ENCODE measurements at places on chromosomes 1 and 21.

- DNase-seq: no peak
These were observed 1023.2 kb downstream of the KCNT2 start for GRCh38 chr1:195584870-195585624.

DNA sequence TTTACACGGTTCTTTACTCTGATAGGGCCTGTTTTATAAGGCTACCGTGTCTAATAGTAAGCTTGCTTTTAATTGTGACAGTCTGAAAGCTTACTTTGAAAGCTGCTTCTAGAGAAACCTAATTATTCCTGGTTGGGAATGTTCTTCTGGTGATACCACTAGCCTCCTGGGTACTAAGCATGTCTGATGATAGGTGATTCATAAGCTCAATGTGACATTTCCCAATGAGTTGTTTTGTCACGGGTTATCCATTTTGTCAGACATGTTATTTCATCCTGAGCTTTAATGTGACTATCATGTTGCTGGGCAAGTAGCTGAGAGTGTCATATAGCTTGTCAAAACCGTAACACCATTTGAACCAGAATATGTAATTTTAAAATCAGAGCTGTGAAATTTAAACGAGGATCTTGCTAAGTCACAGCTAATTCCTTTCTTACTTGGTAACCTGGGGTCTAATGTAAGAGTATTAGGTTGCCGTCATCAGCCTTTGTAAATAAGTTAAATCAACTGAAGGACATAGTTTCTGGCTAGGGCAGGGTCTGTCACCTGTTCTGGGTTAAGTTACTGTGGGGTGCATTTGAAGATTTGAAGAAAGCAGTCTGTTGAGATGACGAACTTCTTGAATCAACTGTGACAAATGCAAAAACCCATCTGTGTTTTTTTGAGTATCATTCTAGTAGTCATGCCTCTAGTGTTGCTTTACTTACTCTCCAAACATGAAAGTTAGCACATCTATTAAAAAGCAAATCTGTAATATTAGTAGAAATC is 529.2 kb downstream of the USP25 start:
- DNase-seq: no peak

DNA sequence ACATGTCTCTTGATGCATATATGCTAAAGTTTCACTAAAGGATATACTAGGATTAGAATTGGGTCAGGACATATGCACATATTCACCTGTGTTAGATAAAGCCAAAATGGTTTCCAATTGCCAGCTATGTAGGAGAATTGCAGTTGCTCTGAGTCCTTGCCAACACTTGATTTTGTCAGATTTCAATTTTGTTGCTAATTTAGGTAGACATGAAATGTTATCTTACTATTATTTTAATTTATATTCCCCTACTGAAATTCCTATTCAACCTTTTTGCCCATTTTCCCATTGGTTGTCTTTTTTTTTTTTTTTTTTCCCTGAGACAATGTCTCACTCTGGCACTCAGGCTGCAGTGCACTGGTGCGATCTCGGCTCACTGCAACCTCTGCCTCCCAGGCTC is 13.4 kb downstream of the HDAC1 start:
- DNase-seq: no peak

- DNase-seq: no peak
These were observed 38.0 kb upstream of the COL18A1 start for GRCh38 chr21:45366931-45367401.

DNA sequence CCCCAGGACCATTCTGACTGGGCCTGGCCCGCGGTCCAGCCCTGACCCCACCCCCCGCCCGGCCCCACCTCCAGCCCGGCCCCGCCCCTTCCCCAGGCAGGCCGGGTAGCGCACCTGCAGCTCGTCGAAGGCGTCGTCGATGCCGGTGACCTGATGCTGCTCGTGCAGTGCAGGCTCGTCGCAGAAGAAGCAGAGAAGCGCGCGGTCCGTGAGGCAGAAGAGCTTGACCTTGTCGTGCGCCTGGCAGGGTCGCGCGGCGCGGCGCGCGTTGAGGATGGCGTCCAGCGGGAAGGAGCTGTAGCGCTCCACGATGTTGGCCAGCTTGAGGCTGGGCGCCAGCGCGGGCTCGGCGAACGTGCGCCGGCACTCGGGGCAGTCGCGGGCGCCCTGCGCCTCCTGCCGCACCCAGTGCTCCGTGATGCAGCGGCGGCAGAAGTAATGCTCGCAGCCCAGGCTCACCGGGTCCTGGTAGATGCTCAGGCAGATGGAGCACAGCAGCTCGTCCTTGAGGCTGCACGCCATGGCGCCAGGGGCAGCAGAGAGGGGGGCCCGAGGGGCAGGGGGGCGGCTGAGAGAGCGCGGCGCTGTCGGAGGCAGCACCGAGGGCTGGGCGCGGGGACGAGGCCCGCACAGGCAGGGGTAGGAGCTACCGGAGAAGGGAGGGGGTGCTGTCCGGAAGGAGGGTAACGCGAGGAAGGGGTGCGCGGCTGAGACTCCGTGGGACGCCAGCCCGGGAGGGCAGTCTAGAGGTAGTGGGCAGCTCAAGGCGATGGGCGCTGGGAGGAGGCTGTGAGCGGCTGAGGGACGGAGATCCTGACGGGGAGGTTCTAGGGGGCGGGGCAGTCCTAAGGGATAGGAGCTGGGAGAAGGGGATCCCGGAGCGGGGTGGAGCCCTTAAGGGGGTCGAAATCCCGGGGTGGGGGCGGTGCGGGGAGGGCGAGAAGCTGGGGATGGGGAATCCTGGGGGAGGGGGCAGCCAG is 642 bp downstream of the TRIM62 start:
- peak; percentile 66 for DNase-seq

DNA sequence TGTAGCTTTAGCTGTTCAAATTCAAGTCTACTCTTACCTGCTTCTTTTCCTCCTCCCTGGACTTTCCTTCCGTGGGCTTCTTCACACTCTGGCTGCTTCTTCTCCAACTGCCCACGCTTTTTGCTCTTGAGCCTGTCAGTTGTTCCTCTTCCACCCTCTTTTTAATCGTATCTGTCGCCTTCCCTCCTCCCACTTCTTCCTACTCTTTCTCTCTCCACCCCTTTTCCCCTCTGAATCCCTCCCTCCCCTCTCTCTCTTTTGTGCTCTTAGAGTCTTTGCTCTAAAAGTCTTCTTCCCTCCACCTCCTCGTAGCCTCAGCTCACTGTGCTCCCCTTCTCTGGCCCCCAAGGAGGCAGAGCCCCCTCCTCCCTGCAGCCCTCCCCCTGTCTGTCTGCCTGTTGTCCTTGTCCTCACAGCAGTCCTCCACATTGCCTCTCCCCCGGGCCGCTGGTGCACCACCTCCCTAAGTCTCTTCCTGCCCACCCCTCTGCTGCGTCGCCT is 12.9 kb upstream of the GJA5 start:
- no peak for DNase-seq

DNA sequence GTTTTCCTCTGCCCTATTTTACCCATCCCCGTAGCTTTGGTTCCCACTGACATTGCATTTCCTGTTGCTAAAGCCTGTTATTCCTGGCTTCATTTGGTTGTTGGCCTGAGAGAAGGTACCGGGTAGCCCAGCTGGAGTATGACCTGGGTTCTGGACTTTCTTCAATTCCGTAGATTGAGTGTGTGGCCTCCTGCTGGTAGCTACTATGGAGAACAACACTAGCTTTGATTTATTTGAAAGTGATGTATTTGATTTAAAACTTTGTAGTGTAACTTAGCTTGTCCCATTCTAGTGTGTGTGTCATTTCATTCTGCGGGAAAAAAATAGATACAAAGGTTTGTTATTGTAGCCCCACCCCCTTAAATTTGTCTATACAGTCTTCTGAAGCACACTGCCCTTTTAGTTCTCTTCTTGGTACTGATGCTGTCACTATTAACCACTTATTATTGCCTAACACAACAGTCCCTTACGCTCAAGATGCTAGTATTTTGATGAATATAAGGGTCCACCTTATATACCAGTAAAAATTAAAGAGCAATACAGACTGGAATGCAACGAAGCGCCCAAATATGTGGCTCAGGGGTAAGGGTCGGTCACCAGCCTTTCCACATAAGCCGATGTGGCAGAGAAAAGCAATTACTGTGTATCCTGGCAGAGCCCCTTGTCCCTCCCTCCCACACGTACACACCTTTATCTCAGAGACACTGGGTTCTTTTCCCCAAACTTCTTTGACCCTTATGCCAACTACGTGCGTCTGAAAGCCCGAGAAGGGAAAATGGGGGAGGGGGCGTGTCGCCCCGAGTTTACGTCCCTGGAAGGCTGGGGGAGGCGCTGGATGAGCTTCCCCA is 643 bp upstream of the MOV10 start:
- no peak for DNase-seq

DNA sequence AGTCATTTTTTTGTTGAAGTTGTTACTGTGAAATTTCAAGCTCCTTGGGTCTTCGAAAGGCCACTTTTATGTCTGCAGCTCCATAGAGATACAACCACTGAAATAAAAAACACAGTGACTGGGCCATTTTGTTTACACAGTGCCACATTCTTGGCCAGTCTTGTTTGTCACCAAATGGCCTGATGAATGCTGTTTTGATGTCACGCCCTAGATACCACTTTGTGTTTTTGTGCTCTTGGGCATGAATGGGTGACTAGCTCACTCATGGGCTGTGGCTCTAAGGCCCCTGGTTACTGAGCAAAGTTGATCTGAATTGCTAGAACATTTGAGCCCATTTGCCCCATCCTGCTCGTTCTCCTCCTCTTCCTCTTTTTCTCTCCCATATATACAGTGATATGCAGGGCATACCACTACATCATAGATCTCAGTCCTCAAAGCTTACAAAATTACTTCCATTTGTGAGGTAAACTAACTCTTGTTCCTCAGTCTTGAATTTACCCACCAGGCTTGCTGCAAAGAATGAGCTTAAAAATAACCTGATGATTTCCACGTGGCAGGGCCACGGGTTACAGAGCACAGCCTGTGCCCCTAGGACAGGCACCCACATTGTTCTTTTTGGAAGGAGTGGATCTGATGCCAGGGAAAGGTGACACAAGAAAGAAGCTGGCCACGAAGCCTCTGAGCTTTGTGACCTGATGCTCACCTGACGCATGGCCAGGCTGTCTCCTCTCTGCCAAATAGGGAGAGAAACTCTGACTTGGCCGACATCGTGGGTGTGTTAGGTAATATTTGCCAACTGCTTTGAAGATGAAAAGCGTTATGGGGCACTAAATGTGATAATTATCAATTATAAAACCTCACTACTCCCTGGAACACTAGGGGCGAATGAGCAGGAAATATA is 92.4 kb downstream of the RUNX1 start:
- no peak for DNase-seq

DNA sequence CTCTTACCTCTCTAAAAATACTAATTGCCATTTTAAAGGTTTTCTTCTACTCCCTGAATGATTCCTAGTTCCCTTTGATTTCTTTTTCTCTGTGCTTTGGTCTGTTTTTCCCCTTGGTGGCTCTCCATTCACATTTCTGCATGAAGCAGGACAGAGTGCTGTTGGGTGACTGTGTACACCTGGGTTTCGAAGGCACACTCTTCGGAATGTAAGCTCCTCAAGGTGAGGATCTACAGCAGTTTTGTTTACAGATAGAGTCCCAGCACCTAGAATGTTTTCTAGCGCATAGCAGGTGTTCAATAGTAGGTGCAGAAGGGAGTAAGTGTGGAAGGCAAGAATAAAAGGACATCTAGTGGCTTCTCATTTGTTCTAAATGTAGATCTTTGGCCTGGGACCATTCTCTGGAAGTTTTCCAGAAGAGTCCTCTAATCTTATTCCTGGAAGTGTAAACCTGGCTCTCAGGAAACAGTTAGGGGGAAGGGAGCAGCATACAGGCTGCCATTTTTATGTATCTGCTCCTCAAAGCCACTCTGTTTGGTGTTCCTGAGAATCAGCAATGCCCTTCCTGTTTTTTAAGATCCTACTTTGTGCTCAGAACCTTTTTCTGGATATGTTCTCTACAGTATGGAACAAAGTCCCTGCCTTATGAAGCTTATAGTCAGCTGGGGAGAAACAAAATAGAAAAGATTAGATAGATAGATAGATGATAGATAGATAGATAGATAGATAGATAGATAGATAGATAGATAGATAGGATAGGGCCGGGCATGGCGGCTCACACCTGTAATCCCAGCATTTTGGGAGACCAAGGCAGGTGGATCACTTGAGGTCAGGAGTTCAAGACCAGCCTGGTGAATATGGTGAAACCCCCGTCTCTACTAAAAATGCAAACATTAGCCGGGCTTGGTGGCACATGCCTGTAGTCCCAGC is 22.8 kb upstream of the EFNA1 start:
- DNase-seq: no peak

- DNase-seq: no peak
These were observed at the start of gene IVL for GRCh38 chr1:152907686-152908601. Gene IVL (plus strand): TSS chr1:152908546. CDS start chr1:152909798, 1,252 bp downstream.

GRCh38 chr1:165434281-165434680 is 10.6 kb downstream of the RXRG start:
- no peak for DNase-seq

DNA sequence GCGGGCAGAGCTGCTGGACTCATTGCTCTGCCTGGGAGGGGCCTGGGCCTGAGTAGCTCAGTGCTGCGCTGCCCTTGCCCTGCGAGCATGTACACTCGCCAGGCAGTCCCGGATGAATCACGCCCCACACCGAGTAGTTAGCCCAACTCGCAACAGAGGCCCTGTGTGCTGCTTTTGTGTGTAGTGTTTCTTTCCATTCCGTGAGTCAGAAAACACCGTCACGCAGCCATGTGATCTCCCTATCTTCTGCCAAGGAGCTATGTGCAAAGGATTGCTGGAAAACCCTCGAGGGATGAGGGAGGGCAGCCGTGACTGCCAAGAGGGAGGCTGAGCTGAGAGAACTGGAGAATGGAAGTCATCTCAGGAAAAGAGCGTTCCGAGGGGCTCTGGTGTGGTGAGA is 37.3 kb downstream of the NENF start:
- DNase-seq: no peak

- DNase-seq: peak; percentile 35
These were observed 16.7 kb downstream of the ALX3 start for GRCh38 chr1:110053552-110054428.

DNA sequence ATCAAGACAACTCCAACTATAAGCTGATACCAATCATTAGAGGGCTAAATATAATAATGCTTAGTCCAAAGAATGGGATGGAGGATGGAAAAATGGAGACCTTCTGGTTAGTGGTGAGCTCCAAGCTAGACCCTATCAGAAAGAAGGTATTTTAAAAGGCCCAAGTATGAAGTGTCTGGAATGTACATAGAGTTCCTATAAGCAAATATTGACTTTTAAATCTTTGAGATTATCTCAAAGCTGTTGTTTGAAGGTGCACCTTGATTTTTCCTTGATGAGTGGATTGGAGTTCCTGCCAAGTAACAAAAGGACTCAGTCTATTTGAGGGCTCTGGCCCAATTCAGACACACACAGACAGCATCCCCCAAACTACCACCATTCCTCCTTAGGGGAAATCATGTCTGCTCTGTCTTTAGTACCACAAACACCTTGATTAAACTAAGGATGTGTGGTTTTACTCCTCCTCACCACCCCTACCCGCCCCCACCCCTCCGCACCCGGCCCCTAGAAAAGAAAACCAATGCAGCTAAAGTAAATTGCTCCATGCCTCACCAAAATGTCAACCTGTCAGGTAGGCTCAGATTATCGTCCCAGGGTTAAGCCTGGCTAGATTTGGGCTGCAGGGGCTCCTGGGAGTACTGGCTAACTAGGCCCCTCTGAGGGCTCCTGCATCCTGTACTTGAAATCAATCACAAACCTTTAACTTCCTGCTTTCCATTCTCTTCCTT is 59.4 kb downstream of the CDC7 start:
- no peak for DNase-seq

All from stimulated activated CD8-positive, alpha-beta memory T cell treated with anti-CD3 and anti-CD28 coated beads, Interleukin-2, amount 100 ng/mL, for 1 hour (primary cell).